ENCODE measurements at places on chromosomes 2 and 18. TPM values are rescaled to one million over a fixed set of nuclear protein-coding genes. Genes with fewer than 3 reads are reported as not detected.

The IWS1 gene
- total RNA-seq = 53.1 TPM

The RBM44 gene
- 0.30 TPM for total RNA-seq

The ME2 gene
- 120 TPM for total RNA-seq

The FAM98A gene
- total RNA-seq = 68.0 TPM

The PKDCC gene
- 30.3 TPM for total RNA-seq

The PLB1 gene
- 1.1 TPM for total RNA-seq

The SF3B6 gene
- total RNA-seq = 142 TPM

The SCYGR4 gene
- not detected for total RNA-seq

The LYPD6B gene
- 2.1 TPM for total RNA-seq

The SIX3 gene
- not detected for total RNA-seq

The CTIF gene
- total RNA-seq = 47.5 TPM

The NR4A2 gene
- 0.30 TPM for total RNA-seq

The BCL2 gene
- total RNA-seq = 0.89 TPM

The GCG gene
- total RNA-seq = not detected

The REG3G gene
- not detected for total RNA-seq

The PRKAG3 gene
- not detected for total RNA-seq

The UGT1A10 gene
- not detected for total RNA-seq

The NAT8 gene
- not detected for total RNA-seq

The CXCR2 gene
- not detected for total RNA-seq

The FASTKD2 gene
- 66.1 TPM for total RNA-seq

The RAB3GAP1 gene
- 107 TPM for total RNA-seq

The GPR35 gene
- total RNA-seq = 0.30 TPM

The IGFBP2 gene
- 8.9 TPM for total RNA-seq

The ADAM23 gene
- 49.3 TPM for total RNA-seq

The C2orf80 gene
- total RNA-seq = not detected

The DNER gene
- 0.30 TPM for total RNA-seq

The SLC19A3 gene
- 0.18 TPM for total RNA-seq

The NDC80 gene
- total RNA-seq = 11.9 TPM

The SERPINB13 gene
- not detected for total RNA-seq

The NOL4 gene
- 0.30 TPM for total RNA-seq

The QPCT gene
- total RNA-seq = 44.5 TPM

The IMPA2 gene
- total RNA-seq = 1.2 TPM

The C2orf78 gene
- not detected for total RNA-seq

The ITGB6 gene
- total RNA-seq = 0.60 TPM

The EPAS1 gene
- 58.2 TPM for total RNA-seq

The PSMA8 gene
- total RNA-seq = not detected

The SYT4 gene
- total RNA-seq = not detected

The SDC1 gene
- total RNA-seq = 77.2 TPM

The HOXD13 gene
- 2.4 TPM for total RNA-seq

The C1QL2 gene
- not detected for total RNA-seq

Data from smooth muscle cell of the umbilical artery (primary cell).